Stomach (tissue), 19 donors: ENCODE measurements at places on chromosomes 12 and 14.

- no peak for DNase-seq
Measured at GRCh38 chr14:37078131-37078530, 94.3 kb downstream of the SLC25A21 start.

GRCh38 chr12:46485853-46486252, 113.3 kb upstream of the SLC38A2 start:
- no peak for DNase-seq

- no peak for DNase-seq
Measured at GRCh38 chr14:98958632-98959031, 313.4 kb downstream of the BCL11B start.

DNA sequence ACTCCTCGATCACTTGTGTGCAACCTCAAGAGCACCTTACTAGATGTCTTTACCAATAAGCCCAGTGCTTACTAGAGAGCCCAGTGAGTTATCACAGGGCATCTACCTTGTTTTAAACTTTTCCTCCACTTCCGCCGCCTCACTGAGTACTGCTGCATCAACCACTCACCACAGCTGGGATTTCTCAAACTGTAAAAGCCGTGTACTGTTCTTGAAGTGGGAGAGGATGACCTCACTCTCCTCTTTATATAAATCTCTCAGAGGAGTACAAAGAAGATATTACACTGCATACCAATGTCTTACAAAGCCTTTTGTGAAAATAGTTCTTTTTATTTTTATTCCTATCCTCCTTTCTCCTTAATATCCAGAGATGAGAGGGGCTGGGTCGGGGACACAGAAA, 94.1 kb downstream of the PLCZ1 start:
- no peak for DNase-seq

GRCh38 chr14:68939893-68940613, 39.0 kb downstream of the ACTN1 start:
- peak; percentile 48 for DNase-seq

DNA sequence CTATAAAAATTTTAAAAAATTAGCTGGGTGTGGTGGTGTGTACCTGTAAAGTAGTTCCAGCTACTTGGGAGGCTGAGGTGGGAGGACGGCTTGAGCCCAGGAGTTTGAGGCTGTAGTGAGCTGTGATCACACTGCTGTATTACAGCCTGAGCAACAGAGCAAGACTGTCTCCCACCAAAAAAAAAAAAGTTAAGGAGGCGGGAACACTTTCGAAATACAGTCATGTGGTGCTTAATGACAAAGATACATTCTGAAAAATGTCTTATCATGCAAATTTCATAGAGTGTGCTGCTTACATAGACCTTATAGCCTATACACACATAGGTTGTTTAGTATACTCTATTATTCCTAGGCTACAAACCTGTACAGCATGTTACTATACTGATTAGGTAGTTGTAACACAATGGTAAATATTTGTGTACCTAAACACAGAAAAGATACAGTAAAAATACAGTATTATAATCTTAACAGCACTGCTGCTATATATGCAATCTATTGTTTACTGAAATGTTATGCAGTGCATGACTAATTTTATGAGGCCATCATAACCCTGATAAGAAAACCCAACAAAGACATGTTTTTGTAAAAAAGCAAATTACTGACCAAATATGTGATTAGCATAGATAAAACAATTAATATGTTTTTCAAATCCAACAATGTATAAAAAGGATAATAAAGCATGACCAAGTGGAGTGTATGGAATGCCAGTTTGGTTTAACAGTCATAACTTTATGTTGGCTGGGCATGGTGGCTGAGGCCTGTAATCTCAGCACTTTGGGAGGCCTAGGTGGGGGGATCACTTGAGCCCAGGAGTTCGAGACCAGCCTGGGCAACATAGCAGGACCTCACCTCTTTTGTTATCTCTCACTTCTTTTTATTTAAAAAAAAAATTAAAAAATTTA, 11.4 kb downstream of the EIF2S1 start:
- no peak for DNase-seq

DNA sequence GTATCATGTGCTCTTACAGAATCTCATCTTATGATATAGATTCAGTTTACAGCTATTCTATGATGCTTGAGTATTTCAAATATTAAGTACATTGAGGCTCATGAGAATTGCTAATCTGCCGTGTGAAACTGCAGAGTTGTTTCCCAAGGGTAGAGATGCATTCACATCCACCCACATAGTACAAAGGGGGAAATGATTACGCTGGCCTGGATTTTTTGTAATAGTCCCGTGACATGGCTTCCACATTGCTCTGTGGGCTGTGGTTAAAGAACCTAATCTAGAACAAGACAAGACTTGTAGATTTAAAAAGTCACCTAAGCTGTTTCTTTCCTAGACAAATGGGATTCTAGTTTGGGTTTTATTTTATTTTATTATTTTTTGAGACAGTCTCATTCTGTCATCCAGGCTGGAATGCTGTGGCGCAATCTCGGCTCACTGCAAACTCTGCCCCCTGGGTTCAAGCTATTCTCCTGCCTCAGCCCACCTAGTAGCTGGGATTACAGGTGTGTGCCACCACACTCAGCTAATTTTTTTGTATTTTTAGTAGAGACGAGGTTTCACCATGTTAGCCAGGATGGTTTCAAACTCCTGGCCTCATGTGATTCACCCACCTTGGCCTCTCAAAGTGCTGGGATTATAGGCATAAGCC, 13.0 kb upstream of the RIOX1 start:
- DNase-seq = no peak

GRCh38 chr12:113896194-113896593, 69.9 kb downstream of the RBM19 start:
- no peak for DNase-seq

DNA sequence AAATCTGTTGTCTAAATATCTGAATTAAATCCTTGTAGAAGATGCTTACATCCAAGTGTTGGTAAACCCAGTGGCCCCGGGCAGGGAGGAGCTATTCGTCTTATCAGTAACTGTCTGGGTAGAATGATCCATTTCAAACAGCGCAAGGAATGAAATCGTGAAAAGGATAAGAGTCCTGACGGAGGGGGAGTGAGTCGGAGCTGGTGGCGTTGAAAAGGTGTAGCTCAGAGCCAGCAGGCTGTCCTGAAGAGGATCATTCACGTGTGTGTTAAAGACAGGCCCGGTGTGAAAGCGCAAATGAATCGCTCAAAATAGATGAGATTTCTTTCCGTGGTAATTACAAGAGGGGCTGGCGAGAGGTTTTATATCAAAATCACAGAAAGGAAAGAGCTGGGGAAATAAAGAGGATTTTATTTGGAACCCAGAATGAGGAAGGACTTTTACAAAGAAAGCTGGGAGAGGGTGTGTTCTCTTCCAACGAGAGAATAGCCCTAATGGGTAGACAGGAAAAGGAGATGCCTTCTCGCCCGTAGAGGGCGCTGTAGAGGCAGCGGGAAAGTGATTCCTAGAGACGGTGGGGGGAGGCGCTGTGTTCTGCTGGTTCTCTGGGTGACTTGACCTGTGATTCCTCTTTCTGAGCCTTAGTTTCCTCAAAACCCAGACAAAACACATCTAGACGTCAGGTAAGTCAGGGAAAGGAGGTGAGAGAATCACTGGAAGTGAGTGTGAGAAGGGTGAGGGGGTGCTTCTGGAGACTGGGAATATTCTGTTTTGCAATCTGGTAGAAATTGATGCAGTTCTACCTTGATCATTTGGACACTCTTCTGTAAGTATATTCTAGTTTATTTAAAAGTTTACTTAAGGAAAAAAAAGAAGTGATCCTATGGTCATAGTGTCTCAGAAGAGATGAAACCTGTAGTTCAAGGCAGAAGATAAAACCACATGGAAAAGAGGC, 39.3 kb downstream of the SRRM4 start:
- DNase-seq = peak; percentile 38

GRCh38 chr12:52879394-52880351, 25.2 kb downstream of the KRT8 start:
- peak; percentile 82 for DNase-seq

DNA sequence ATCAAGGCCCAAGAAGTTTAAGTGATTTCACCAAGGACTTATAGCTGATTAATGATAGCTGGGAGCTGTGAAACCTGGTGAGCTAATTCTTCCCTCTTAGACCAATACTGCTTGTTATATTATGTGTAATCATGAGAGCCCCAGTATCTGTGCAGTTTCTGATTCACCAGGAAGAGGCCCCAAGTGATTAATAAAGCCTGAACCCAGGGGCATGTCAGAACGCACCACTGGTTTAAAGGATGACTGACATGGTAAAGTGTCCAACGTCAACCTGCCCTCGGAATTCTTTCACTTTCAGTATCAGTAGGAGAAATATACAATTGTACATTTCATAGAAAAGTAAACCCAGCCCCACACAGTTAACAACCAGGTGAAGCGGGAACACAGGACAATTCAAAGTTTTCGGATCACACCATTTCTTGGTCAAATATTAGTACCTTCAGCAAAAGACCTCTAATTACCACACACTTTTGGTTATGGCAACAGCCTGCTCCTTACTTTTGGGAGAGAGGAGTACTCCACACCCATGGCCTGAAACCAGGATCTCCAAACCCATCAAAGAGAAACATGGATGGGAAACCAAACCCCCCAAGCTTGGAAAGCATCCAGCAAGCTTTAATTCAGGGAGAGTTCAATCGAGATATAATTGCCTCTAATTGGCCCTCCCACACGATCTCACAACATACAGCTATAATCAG, 28.5 kb downstream of the TMCC3 start:
- peak; percentile 67 for DNase-seq

- DNase-seq = no peak
Measured at GRCh38 chr14:56137849-56138248, 19.6 kb downstream of the PELI2 start.

DNA sequence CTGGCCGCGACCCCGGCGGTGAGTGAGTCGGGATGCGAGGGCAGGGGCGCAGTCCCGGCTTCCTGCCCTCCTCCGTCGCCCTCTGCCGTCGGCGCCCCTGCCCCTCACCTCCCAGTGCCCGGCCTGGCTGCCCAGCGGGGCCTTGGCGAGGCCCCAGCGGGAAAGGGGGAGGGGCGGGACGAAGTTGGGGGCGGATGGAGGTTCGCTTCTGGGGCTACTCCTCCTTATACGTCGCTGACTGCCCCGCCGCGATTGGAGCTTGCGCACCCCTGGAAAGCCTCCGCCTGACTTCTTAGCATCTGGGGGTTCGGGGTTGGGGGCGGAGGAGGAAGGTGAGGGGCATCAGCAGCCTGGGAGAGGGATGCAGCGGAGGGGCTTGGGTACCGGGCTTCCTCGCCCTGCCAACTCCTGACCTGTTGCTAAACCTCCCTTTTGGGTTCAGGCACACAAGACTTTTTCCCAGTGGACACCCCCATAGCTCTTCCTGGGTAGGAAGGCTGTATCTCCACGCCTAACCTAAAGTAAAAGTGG, 406 bp downstream of the TMEM263 start:
- peak; percentile 92 for DNase-seq

GRCh38 chr12:4806439-4807115, 86.4 kb downstream of the GALNT8 start:
- DNase-seq = no peak

- DNase-seq = peak; percentile 72
Measured at GRCh38 chr12:4268329-4269181, 5.0 kb upstream of the CCND2 start.

DNA sequence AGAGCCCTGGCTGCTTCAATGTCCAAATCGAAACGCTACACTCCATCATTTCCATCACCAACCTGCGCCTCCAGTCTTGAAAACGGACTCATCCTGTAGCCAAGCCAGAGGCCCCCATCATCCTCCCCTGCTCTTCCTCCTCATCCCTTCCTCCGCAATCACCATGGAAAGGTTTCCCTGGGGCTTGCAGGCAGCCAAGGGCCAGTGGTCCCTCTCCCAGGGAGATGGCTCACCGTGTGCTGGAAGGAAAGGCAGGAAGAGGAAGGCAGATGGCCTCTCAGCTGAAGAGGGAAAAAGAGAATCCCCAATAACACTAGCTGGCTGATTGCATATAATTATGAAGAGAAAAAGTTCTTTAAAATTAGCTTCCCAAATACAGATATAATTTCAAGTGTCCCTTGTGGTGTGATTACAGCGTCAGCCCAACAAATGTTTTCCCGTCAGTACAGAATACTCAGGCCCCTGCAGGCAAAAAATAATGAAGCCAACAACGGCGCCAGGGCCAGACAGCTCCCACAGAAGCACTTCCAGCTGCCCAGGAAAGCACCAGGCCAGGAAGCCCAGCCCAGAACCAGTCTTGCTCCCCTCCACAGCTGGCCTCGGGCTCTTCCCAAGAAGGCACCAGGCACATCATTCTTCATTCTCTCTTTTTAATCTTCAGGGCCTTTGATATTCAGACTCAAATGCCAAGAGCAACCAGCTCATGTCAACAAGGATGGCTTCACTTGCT, 24.7 kb downstream of the ITPK1 start:
- no peak for DNase-seq

DNA sequence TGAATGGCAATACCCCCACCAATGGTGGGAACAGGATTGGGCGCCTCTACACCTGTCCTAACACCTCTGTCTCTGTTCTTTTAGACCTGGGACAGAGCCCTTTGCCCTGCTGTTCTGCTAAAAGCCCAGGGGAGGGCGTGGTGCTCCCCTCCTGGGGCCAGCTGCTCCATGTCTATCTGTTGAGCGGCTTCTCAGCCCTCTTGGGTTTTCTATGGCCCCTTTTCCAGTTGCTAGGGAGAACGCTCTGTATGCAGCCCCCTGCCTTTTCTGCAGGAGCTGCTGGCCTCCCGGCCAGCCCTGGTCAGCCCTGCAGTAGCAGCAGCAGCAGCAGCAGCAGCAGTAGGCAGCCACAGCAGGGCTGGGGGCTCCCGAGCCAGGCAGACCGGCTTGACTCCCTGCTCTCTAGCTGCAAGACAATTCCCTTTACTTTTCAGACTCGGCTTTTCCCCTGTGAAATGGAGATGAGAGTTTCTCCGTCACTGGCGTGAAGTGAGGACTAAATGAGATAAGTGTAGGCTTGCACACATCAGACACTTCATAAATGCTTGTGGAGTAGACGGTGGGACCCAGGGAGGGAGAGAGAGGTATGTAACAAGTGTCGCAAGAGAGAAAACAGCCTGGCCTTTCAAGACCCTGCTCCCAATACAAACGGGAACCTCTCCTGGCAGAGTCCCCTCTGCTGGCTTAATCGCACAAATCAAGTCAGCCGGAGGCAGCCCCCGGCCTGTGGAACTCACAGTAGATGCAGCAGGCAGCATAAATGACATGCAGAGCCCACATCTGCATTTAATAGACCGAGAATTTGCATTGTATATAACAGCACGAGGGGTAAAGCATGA, 1.0 kb downstream of the RTL1 start:
- no peak for DNase-seq

DNA sequence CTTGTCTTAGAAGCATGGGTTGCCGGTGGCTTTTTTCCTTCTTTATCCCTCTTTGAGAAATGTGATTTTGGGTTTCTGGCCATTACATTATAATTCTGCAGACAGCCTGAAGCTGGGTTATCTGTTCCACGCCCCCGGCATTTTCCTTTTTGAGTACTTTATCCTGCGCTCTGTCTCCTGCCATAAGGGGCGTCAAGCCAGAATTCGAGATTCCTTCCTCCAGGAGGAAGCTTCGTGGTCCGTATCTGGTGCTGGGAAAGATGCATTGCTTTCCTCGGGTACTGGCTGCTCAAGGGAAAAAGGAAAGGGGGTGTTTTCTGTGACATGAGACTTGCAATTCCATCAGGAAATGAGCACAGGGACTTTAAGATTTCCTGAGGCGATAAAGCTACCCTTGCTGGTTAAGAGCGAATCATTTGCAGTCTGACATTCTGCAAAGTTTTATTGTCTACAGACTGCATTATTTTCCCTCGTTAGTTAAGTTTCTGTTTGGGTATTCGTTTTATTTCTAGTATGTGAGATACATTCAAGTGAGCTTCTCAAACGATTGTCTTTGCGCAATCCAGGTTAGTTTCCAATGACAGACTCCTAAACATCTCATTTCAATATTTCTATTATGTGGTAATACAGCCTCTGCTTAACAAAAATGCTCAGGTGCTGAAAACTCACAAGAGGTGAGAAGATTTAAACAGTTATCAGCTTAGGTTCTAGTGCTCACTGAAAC, 694 bp downstream of the AKAP5 start:
- DNase-seq = no peak
